ENCODE measurements at places on chromosomes 3 and 15.

DNA sequence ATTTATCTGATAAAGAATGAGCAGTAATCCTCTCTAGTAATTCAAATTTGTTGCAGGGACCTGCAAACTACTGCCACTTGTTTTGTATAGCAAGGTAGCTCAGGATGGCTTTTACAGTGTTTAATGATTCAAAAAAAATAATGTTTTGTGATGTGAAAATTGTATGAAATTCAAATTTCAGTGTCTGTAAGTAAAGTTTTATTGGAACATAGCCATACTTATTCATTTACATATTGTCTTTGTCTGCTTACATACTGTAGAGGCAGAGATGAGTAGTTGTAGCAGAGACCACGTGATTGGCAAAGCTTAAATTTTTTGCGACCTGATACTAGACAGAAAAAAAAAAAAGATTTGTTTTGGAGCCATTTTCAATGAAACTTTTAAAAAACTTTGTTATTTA, 6.5 kb upstream of the UTS2B start:
- no peak for DNase-seq

- no peak for DNase-seq
These were observed 80.0 kb upstream of the TMC3 start for GRCh38 chr15:81454024-81454423.

GRCh38 chr15:66761726-66762595, 59.9 kb downstream of the SMAD6 start:
- DNase-seq = no peak

DNA sequence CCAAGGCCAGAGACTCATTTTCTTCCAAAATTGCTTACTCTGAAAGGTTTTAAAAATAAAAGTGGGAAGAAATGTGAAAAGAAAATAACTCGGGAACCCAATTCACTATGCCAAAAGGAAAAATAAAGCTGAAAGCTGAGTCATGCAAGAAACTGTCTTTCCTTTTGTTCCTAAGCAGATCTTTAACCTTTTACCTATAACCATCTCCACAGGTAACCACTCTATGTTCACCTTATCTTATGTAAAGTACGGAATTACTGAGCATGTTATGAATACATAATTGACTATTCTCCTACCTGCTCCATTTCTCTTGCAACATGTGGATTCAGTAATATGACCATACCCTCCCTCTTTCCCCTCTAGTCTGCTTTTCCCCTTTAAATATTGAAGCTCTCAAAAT, 62.0 kb downstream of the MINDY4B start:
- no peak for DNase-seq

DNA sequence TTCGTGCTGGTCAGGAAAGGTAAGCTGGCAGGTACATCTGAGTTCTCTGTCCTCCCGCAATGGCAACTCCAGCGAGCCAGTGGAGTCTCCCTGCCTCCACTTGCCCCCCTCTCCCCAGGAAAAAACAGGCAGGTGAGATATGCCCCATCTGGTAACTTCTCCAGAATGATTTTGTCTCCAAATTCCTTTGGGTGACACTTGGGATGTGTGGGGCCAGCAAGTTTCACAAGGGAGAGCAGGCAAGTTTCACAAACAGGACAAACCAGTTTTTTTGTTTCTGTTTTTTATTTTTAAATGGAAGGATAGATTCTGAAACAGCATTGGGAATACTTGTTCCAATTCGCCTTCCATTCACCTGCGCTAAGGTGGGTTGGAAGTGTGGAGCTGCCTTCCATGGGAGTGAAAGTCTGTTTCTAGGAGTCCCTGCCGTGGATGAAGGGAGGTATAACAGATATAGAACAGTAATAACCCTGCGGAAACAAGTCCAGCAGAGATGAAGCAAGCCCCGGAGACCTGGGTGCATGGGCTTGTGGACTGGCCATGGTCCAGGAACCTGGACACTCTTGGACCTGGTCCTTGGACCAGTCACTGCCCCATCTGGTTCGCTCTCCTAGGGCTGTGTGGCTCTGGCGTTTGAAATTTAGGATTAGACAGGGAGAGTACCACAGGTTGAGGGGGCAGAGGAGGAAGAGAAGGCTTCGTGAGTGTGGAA, 22.9 kb upstream of the KIF23 start:
- no peak for DNase-seq

DNA sequence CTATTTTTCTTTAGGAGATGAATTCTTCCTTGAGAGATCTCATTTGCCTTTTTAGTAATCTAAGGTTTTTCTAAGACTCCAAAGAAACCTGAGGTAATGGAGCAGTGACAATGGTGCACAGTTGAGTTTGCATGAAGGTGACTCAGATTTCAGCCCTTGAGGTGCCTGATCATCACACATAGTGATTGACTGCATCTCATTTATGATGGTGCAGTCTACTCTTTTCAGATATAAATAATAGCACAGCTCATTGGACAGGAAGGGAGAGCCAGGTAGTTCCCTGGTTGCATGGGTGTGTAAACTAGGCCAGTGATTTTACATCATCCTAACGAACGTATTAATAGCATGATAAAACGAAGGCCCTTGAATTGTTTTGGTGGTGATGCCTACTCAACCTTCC, 86.1 kb upstream of the SAMMSON start:
- DNase-seq = no peak

- no peak for DNase-seq
These were observed 498 bp upstream of the SEMA4B start for GRCh38 chr15:90200534-90201129.

DNA sequence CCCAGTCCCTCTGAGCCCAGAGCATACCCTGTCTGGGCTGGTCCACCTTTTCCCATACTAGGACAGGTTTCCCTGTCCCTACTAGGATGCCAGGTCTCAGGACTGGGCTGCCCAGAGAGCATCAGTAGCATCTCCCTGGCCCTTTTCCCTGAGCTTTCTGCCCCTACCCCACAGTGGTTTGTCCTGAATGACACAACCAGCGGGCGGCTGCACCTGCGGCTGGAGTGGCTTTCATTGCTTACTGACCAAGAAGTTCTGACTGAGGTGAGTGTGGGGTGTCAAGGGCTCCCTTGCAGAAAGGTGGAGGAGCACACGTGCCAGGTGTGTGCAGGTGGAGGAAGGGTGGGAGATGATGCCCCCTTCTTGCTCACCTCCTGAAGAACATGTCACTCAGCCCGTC, 33.5 kb downstream of the ESYT3 start:
- DNase-seq = no peak

GRCh38 chr3:197030379-197031314, 1.0 kb upstream of the MELTF start:
- DNase-seq = no peak

DNA sequence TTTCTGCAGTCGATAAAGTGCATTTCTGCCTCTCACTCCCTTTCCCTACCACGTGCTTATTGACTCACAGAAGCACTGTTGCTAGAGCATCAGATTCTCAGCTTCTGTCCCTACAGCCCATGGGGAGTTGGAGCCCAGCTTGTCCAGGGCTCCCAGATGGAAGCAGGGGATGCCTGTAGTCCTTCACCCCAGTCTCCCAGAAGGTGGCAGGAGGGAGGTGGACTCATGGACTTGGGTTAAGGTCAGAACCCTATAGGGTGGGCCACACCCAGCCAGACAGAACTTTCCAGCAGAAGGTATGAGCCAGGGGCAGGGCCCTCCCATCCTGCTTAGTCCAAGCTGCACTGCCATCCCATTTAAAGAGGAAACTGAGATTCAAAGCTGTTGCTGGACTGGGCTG, 33.1 kb upstream of the SEMA3F start:
- no peak for DNase-seq

GRCh38 chr15:28004143-28005003, 94.7 kb downstream of the OCA2 start:
- no peak for DNase-seq

DNA sequence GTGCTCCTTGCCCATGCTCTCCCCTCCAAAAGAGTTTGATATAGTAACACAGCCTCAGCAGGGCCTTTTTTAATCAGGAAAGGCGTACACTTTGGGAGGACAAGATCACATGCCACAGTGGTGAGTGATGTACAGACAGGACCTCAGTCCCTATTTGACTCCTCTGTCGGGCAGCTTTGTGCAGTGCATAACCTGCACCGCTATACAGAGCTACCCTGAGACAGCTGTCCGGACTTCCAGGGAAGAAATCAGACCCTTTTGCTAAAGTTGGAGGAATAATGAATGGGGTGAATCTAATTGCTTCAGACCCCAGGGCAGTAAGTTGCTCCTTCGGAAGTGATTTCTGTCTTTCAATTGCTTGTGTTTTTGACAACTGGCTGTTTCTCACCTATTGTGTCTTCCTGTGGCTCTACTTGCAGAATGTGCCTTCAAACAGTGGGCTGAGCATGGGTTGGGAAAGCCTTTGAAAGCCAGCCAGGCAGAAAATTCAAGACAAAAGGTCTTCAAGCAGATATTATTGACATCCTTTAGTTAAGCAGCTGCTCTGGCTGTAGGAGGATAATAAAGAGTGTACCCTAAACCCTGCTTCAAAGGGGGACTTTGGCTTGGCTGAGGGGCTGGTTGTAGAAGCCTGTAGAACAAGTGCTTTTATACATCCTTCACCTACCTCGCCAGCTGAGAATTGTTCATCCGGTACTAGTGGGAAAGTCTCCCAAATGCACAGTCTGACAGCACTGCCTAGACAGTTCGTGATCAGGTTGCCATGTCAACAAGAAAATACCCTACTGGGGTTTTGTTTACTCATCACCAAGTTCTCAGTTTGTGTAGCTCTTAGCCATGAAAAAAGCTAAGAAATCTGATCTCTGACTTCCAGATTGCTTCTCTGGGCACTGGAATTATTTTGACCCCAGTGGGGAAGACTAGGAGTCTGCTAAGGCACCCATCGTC, 35.1 kb downstream of the SNTN start:
- no peak for DNase-seq

DNA sequence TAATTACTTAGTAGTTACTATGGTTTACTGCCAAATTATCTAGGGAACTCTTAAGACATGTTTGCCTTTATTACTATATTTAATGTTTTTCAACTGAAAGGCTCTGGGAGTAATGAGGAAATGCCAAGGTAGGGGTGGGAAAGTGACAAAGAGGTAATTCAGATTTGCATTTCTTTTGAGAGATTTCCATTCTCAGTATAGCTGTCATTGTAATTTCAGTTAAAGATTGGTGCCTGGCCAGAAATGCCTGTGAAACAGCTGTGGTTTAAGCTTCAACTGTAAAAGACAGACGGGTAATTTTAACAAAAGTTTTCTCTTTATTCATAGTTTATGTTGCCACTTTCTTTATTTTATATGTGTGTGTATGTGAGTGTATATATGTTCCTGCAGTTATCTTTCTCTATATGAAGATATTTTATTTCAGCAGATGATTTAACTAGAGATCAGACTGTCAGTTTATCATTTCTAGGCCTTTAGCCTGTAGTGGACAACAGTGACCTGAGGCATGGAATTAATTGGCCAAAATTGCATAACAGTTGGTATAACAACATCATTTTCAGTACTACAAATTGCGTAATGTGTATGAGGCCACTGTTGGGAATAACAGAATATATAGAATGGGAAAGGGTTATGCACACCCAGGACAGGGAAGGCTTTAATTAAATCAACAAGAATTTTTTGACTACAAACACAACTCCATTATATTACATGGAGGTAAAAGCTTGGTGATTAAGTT, 119.0 kb downstream of the BBX start:
- DNase-seq = no peak

- no peak for DNase-seq
These were observed 12.5 kb downstream of the ZBTB47 start for GRCh38 chr3:42666022-42666421.

GRCh38 chr3:159667261-159667660, 321.4 kb upstream of the IL12A start:
- no peak for DNase-seq

- no peak for DNase-seq
These were observed 3.5 kb upstream of the ALDH1A2 start for GRCh38 chr15:58069008-58069407.

DNA sequence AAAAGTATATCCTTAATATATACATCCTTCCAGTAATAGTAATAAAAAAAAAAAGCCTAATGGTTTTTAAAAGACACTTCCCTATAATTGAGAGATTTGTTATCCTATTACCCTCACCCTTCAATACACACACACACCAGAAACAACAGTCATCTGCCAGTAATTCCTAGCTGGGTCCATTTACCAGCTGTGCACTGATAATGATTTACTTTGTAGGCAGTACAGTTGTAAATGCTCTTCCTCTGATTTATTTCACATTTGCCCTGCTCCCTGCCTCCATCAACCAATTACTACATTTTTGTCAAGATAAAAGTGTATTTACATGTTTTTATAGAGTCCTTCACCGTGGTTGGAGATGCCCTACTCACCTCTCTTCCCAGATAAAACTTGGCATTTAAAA, 12.4 kb downstream of the TPM1 start:
- no peak for DNase-seq

DNA sequence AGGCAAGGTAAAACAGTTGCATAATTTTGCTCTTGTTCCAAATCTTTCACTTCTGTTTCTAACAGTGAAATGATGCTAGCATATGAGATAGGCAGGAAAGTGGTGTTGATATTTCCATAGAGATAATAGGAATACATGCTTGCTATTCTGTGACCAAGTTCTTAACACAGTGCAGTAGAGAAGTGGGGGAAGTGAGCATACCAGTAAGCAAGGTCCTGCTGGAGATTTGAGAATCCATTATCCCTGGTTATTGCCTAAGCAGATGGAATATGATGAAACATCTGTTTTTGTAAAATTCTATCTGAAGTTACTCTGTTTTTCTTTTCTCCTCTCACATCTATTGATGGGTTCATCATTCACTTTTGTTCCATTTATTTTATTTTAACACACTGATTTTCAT, 28.7 kb downstream of the USP8 start:
- no peak for DNase-seq

DNA sequence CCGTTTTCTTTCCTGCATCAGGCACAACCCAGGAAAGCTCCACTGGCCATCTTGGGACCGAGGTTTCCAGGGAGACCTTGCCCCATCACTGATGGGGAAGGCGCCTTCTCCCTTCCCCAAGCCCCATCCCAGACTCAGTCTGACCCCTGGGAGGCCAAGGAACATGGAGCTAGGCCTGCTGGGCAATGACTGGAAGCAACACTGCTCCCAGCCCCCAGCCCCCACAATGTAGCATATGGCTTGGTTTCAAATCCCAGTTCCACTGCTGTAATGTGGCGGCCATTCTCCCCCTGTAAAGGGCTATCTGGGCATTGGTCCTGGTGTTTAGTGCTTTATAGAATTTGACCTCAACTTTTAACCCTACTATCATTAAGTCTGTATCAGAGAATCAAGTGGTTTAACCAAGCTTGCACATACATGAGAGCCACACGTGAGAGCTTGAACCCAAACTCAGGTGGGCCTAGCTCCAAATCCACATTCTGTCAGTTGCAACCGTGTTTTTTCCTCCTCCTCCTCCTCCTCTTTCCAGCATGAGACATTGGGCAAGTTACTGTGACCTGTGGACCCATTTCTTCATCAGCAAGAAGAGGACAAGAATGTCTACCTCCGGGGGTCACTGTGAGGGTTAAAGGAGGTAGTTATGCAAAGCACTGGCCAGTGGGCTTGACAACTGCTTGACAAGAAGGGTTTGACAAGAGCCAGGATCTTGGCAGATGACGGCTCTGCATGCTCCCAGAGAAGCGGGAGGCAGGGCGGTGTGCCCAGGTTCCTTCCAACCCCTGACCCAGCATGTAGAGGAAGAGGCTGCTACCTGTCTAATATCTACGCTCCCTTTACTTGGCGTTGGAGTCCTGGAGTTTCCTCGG, 37.4 kb downstream of the KLHL25 start:
- no peak for DNase-seq
